Hippocampal formation (tissue), 2 donors: ENCODE measurements at places on chromosomes 5 and 9.

GRCh38 chr9:131385296-131385695 lies 8.6 kb upstream of the PRRC2B start:
- DNase-seq: no peak

DNA sequence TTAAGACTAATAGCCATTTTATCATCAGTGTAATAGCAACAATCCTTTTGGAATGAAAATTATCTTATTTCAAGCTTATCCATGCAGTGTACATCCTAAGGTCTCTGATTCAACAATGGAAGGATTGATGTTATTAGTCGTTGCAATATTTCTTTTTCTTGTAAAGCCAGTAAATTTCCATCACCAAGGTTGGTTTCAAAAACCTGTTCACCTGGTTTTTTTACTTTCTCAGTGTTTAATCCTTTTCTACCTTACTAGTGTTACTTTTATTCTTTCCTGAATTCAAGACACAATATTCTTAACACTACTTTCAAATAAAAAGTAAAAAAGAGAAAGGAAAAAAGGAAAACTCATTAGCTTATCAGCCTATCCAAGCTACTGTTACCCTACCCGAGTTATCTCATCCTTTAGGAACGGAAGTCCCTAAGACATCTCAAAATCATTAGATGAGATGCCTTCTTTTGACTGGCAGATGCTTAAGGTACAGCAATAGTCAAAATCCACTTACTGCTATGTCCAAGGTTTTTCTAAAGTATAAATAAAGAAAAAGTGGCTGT lies 5.4 kb downstream of the ZFR start:
- DNase-seq: no peak

DNA sequence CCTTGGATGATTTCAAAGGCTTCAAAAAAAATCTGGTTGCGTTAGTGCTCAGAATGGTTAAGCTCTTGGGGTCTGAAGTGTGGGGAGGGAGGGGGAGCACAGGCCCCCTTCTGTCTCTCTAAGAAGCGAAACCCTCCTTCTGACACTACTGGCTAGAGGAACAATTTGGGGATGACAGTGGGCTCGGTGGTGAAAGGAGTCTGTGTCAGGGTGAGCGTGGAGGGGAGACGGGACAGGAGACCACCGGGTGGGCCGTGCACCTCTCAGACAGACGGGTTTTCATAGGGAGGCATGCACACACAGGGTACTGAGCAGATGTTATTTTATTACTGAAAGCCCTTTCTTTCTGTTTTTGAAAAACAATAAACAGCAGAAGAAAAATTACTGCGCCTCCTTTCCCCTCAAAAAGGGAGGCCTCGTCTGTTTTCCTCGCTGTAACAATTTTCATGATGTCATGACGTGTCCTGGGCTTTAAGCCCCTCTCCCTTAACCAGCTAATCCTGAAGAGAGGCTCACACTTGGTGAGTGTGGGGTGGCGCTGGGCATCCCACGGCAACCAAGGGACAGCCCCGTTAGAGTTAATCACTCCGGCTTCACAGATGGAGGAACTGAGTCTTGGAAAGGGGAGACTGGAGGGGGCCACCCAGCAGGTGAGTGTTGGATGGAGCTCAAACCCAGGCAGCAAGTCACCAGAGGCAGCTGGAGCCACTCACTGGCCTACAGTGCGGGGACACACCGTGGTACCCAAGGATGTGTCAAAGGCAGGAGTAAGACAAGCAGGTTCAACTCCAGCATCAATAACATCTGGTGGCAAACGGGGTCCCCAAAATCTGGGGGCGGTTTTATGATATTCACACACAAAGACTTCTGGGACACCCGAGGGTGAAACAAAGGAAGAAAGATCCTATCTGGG lies 53.4 kb downstream of the PTCH1 start:
- no peak for DNase-seq

DNA sequence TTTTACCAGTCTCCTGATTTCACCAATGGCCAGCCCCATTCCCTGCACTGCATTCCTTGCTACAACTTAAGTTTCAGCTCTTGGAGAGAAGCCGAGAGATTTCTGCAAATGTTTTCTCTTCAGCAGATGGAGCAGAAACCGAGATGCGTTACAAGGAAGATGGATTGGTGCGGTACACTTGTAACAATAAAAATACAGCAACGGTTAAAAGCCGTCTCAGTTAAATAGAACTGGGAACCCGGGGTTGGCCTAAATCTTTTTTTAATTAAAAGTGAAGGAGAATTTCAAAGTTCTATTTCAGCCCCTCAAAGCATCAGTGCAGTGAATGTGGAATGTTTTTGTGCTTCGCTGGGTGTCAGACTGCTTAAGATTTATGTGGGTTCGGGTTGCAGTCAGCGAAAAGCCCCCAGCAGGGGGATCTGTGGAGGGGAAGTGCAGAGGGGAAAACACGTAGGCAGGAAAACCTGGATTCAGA lies 19.8 kb downstream of the BRINP1 start:
- DNase-seq: no peak

DNA sequence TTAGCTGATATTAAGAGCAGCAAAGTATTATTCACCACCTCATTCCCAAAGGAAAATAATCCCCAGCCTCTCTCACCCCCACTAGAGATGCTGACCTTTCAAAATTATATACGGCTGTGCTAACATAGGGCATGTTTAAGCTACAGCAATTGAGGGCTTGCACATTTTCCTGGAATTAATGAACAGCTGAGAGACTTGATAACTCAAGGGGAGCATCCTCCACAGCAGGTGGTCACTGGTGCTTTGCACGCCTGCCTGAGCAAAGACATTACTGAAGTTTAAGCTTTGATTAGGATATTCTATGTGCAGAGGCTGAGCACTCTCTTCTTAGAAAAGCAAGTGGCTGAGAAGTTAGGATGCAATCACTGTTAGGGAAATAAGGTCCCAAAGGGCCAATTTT lies 230.9 kb downstream of the FAM114A2 start:
- DNase-seq: no peak

DNA sequence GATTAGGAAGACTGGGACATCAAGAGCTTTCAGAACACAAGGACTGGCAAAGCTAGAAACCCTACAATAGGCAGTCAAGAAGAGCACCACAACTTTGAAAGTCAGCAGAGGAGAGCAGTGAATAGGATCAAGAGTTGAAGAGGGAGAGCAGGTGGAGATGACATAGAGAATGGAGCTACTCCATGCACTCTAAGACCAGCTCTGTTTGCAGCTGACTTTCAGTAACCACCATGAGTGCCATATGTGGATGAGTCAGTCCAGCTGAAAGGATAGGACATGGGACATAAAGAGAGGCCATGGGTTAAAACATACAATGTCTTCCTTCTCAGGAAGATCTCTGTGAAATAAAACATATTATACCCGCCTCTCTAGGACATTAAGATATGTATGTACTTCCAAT lies 289.1 kb upstream of the KLF4 start:
- no peak for DNase-seq

DNA sequence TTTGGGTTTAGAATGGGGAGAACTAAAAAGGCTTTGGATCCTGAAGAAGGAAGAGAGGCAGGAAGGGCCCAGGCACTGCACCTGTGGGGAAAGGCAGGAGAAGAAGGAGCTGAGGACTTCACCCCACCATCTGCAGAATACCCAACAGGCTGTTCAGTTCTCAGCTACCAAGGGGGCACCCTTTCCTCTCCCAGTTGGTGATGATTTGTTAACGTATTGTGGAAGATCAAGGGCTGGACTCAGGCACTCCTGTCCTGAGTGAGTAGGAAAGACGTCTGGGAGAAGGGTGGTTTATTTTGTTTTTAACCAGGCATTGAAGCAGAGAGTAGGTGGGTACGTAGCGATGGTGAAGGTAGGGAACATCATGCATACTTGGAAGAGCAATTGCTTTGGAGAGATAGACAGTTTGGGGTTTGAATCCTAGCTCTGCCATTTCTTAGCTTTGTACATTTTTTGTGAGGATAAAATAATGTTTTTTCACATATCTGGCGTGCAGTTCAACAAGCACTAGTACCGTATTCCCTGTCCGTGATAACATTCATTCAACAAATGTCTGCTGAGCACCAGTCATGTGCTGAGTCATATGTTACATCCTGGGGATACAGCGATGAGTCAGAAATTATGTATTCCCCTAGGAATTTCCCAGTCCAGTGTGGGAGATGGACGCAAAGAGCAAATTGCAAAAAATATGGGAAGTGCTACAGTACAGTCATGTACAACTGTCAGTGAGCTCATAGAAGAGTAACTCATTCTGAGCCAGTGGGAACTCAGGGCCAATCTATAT lies 2.1 kb downstream of the MSANTD3 start:
- no peak for DNase-seq

- no peak for DNase-seq
Observed at GRCh38 chr9:91191411-91192380, 170.0 kb downstream of the AUH start.

- DNase-seq: no peak
Observed at GRCh38 chr9:122265149-122265915, 650 bp downstream of the MRRF start.

GRCh38 chr5:99059685-99060084 lies 130.9 kb upstream of the CHD1 start:
- no peak for DNase-seq

GRCh38 chr5:110815916-110816605 lies 77.3 kb downstream of the SLC25A46 start:
- no peak for DNase-seq

DNA sequence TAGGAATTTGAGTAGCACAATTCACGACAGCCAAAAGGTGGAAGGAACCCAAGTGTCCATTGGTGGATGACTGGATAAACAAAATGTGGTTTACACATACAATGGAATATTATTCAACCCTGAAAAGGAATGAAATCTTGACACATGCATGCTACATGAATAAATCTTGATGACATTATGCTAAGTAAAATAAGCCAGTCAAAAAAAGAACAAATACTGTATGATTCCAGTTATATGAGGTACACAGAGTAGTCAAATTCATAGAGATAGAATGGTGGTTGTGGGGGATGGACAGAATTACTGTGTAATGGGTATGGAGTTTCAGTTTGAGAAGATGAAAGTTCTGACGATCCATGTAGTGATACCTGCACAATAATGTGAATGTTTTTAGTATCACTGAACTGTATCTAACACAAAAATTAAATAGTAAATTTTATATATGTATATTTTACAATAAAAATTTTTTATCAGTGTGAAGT lies 117.7 kb upstream of the GNA14 start:
- DNase-seq: no peak

GRCh38 chr5:107937204-107937603 lies 266.5 kb upstream of the EFNA5 start:
- no peak for DNase-seq

DNA sequence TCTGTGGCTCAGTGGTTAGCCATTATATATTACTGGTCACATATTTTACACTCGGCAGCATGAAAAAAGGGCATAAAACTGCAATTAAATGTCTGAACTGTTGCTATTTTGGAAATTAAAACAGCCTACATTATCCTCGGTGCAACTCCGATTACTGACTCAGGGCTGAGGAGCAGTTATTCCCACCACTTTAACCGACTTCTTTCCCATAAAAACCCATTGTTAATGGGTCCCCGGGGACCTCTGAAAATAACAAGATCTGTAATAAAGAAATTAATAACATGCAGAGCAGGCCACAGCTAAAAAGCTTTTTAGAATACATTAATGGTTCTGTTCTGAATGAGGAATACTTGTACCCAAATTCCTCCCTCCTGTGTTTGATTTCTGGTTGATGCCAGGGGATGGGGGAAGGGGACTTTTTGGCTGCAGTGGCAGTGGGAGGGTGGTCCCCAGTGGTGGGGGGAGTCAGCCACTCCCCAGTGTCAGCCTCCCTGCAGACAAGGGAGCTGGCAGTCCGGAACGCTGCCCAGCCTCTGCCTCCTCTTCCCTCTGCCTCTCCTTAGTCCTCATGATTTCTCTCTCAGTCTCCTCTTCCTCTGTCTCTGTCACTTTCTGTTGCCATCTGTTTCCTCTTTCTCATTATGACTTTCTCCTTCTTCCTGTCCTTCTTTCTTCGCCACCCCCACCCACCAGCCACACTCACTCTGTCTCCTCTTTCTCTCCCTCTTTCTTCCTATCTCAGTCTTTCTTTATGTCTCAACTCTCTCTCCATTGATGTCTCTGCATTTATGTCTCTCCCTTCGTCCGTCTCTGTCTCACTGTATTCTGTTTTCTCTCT lies 59.0 kb upstream of the ZBTB43 start:
- no peak for DNase-seq

GRCh38 chr5:151663617-151664293 lies 23.0 kb downstream of the SPARC start:
- DNase-seq: no peak
